Ovary (tissue), 10 donors: ENCODE measurements at places on chromosomes 4 and X. TPM values are rescaled to one million over a fixed set of nuclear protein-coding genes. Genes with fewer than 3 reads are reported as not detected.

GRCh38 chr4:41095192-41095872 is 119.0 kb downstream of the APBB2 start:
- no peak for DNase-seq

The NXF2 gene
- not detected for total RNA-seq

The HSD17B13 gene
- total RNA-seq, result 0.36 TPM

The EXOC1L gene
- not detected for total RNA-seq

DNA sequence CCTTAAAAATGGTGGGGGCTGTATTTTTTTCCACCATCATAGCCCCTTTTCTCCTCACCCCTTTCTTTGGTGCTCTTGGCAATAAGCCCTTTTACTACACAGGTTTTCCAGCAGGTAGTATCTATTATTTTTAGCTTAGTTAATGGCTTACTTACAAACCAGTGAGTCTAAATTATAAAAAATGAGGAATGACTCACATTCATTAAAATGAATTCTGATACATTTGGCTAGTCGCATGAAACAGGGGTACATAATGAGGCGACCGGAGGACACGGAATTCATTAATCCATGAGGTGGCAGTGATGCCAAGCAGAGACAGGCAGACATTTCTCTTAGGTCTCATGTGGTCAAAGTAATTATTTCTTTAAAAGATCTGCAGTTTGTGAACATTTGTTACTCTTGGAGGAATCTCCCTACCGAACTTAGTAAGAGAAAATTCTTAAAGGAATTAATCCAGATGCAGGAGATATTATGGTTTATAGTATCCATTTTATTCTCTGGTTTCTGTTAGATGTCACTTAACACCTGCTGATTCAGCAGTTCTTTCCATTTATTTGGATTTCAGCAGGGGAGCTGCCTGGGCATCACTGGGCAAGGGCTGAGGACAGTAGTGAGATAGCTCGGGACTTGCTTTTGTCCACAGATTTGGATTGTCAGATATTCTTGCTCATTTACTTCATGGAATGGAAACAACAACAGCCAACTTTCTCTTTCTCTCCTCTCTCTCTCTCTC is 575.0 kb upstream of the NR3C2 start:
- DNase-seq, result no peak
